ENCODE measurements at places on chromosomes 2 and 18.

GRCh38 chr2:181581534-181581933, 75.4 kb downstream of the CERKL start:
- no peak for DNase-seq

DNA sequence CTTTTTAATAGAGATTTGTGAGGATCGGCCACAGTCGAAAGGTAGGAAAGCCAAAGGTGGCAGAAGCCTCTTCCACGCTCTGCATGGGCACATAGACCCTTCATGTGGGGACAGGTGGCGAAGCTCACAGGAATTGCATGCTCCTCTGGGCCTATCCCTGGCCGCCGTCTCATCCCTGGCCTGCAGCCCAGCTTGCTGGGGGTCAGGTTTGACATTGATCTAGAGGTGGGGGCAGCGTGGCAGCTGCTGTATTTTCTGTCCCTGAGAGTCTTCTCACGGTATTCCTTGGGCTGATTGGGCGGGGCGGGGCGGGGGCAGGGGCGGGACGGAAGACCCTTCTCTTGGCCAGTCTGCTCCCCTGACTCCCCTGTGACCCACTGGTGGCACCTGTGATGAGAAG, 48.9 kb downstream of the STK25 start:
- DNase-seq, result no peak

- DNase-seq, result peak; percentile 30
Observed at GRCh38 chr2:217797661-217798069, 205.1 kb downstream of the TNS1 start.

DNA sequence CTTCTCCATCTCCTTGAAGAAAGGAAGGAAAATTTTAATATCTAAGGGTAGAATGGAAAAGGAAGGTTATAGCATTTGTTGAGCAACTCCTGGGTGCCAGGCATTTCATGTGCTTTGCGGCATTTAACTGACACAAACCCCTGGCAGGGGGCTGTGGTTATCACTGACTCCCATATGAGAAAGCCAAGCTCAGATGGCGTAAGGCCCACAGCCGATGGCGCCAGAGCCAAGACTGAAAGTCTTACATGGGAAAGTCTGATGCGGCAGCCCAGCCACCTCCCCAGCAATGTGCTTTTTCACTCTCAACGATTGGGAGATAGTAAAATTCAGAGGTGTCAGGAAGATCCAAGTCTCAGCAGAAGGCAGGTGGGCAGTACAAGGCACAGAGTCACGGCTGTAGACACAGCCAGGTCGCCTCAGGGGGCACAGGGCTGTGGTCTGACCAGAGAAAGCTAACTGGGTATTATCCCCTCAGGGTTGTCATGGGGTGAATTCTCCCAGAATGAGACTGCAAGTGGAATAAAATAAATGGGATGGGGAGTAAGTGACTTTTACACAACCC, 324.2 kb upstream of the NCKAP5 start:
- no peak for DNase-seq

- DNase-seq, result no peak
Observed at GRCh38 chr2:54519841-54520459, 63.8 kb downstream of the SPTBN1 start.

GRCh38 chr18:22082408-22082807, 87.0 kb upstream of the GATA6 start:
- no peak for DNase-seq

- DNase-seq, result no peak
Observed at GRCh38 chr2:220871909-220872308, 700.2 kb downstream of the EPHA4 start.

- DNase-seq, result no peak
Observed at GRCh38 chr2:8517850-8518498, 163.9 kb upstream of the ID2 start.
